ENCODE measurements at places on chromosomes 4 and X.

DNA sequence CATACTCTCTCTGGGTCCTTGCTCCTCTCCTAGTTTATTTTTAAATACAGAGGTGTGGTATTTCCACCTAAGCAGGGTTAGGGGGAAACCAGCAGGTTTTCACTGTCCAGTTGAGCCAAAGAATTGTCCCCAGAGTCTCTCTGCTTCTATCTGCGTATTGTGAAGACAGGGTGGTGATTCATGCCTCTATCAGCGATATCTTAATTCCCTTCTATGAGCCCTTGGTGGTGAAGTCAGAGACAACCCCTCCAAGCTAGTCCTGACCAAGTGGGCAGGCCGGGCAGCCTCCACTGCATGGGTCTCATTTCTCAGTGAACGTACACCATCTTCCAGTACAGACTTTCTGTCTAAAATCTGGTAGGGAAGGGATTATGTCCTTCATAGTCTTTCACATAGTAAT lies 100.5 kb upstream of the GPR34 start:
- DNase-seq, result no peak

DNA sequence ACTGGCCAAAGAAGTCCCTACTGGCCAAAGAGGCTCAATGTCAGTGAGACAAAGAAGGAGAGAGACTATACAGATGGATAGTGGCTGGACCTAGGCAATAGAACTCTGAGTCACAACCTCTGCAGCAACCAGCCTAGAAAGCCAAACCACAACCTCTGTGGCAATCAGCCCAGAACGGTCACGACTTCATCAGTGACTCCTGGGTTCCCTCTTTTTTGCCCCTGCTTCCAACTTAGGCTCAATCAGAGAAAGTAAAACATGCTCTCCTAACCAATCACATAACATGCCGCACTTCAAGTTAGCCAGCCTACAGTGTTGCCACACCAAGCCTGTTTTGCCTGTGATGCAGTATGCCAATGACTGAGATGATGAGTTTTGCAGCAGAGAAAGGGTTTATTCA lies 203.4 kb downstream of the ANAPC10 start:
- no peak for DNase-seq

GRCh38 chrX:107738272-107738671 lies 37.3 kb downstream of the TSC22D3 start:
- no peak for DNase-seq

- DNase-seq, result no peak
Measured at GRCh38 chr4:110164251-110164650, 34.2 kb downstream of the ELOVL6 start.

- DNase-seq, result no peak
Measured at GRCh38 chr4:118770741-118771187, 65.2 kb downstream of the SEC24D start.

- no peak for DNase-seq
Measured at GRCh38 chrX:2325076-2325784, 175.5 kb downstream of the DHRSX start.

DNA sequence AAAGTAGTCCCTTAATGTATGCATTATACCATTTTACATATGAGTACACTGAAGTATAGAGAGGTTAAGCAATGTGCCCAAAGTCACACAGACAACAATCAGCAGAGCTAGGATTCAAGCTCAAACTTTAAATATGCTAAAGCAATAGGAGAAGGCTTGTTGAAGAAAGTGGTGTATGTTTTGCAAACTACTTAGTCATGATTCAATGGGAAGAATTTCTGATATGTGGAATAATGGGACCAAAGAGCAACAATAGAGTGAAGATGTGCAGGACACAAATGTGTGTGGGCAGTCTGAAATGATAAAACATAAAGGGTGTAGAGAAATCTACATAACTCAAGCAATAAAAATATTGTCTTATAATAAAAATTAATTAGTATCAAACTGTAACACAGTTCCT lies 109.0 kb upstream of the ARSJ start:
- no peak for DNase-seq

- no peak for DNase-seq
Measured at GRCh38 chrX:41491267-41492004, 44.3 kb downstream of the NYX start.

GRCh38 chrX:35090801-35091200 lies 148.2 kb downstream of the FAM47B start:
- DNase-seq, result no peak

DNA sequence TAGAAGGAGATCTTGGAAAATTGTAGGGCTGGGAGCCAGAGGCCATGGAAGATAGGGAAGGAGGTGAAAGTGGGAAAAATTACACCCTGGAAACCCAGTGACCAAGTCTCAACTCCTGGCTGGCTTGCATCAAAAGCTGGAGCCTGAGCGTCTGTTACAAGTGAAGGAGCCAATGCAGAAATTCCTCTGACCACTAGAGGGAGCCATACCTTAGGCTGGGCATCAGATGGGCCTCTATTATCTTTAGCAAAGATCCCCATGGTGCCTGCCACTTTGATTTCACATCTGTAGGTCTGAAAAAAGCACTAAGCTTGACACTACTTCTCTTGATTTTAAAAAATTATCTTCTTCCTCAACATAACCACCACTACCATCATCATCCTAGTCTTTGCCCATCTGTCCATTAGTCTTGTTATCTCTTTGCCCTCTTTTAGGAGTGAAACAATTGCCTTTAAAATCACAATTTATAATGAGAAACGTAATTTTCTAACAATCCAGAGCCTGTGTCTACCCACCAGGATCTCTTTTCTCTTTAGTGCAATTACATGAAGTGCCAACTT lies 62.9 kb downstream of the ANAPC4 start:
- peak; percentile 37 for DNase-seq
